Activated CD4-positive, alpha-beta T cell treated with anti-CD3 and anti-CD28 coated beads for 48 hours (primary cell): ENCODE measurements at places on chromosomes 1 and 21.

DNA sequence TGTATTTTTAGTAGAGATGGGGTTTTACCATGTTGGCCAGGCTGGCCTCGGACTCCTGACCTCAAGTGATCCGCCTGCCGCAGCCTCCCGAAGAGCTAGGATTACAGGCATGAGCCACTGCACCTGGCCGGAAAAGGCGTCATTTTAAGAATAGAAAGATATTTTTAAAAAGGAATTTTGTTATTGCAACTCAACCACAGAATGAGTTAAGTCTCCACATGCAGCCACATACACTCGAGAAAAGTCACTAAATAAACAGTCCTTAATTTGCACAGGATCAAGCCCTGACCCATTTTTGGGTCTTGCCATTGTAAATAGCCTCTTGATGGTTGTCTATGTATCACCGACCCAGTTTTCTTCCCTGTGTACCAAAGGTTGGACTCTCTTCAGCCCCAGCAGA, 85.5 kb downstream of the FBXO2 start:
- DNase-seq = no peak

- no peak for DNase-seq
Measured at GRCh38 chr21:40696246-40696645, 150.7 kb downstream of the DSCAM start.

DNA sequence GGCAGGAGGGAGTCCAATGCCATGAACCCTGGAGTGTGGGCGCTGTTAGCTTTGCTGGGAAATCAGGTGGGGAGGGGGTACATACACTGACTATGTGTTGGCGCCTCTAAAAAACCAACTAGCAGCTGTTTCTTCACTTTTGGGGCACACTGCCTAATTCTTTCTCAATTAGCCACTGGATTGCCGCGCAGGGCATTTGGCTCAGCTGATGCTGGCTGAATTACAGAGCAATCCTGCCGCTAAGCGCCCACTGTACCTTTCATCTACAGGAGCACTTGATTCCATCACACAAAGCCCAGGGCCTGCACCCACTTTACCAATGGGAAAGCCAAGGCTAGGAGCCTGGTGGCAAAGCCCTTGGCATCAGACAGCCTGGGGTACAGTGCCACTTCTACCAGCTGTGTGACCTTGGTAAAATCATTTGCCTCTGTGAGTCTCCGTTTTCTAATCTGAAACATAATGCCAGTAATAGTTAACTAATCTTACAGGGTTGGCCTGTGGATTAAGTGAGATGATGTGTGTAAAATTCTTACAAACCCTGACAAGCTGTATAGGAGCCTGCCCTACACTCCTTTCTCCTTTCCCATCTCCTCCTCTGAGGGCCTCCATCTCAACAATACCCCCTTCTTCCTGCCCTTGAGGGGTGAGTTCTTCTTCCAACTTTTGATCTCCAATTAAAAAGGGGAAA, 59.0 kb downstream of the UBE2T start:
- no peak for DNase-seq

- no peak for DNase-seq
Measured at GRCh38 chr21:42247716-42248115, 28.8 kb downstream of the ABCG1 start.

DNA sequence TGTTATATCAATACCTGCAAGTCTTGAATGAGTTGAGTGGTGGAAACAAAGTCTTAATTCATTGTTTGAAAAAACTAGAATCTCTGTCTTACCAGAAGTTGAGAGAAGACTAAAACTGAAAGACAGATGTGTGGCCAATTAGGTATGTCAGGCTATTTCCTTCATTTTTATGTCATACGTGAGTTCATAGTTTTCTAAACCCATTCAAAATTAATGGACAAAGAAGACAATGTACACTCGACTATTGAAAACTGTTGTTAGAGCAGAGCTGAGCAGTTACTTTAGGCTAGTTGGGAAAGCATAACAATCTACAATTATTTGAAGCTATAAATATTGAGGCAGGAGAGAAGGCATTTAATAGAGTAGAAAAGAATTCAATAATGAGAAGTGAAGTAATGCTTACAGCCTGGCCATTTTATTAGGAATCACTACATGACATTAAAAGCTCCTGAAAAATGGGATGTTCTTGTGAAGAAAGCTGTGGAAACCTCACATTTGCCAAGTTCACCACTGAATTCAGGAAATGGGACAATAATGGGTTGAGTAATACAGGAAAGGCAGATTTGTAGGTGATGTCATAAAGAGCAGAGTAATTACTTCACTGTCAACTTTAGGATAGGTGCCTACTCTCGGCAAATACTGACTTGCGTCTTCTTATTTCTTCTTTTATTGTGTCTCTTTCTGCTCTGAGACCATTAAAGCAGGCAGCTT, 204.4 kb downstream of the PLA2G4A start:
- DNase-seq = no peak

DNA sequence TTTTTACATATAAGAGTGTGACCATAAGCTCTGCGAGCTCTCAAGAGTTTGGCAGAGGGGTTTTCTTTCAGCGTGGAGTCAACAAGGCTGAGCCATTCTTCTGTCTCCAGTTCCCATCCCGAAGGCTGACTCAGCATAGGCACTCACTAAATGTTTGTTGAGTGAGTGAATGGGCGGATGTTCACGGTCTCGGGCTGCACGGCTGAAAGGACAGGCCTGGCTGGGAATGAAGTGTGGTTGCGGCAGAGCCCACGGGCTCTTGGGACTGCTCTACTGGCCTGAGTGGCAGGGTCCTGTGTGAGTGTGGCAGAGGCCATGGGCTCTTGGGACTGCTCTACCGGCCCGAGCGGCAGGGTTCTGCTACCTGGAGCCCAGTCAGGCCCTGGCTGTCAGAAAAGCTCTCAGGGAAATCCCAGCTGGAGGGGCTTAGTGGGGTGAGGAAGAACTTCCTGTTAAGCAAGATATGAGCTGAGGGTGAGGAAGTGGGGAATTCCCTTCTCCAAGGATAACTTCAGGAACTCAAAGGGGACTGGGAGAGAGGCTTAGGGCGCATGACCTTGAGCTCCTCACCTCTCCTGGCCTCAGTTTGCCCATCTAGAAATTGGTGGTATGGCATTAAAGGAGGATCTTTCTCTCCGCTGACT, 56.6 kb upstream of the C1orf174 start:
- no peak for DNase-seq

- DNase-seq = no peak
Measured at GRCh38 chr21:42670884-42671283, 17.5 kb downstream of the PDE9A start.

DNA sequence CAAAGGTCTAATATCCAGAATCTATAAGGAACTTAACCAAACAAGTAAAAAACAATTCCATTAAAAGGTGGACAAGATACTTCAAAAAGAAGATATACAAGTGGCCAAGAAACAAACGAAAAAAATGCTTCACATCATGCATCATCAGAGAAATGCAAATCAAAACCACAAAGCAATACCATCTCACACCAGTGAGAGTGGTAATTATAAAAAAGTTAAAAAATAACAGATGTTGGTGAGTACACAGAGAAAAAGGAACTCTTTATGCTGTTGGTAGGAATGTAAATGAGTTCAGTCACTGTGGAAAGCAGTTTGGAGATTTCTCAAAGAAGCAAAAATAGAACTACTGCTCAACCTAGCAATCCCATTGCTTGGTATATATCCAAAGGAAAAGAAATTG, 218.6 kb downstream of the SLC44A5 start:
- DNase-seq = no peak

GRCh38 chr1:30721812-30722537, 1.4 kb downstream of the MATN1 start:
- DNase-seq = no peak

DNA sequence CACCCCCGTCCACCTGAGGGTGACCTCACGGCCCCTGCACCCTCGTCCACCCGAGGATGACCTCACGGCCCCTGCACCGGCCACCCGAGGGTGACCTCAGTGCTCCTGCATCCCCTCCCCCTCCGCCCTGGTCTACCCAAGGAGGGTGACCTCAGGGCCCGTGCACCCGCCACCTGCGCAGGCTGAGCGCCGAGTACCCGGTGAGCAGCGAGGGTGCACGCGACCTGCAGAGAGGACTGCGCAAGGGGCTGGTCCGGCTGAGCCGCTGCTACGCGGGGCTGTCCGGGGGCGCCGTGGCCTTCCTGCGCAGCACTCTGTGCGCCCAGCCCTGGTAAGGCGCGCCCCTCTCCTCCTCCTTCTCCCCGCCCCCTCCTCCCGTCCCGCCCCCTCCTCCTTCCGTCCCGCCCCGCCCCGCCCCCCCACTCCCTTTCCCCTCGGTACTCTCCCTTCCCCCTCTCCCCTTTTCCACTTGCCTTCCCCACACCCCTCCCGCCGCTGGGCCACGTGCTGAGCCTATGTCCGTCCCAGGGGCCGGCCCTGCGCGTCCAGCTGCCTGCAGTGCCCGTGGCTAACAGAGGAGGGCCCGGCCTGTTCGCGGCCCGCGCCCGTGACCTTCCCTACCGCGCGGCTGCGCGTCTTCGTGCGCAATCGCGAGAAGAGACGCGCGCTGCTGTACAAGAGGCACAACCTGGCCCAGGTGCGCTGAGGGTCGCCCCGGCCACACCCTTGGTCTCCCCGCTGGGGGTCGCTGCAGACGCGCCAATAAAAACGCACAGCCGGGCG, 28.4 kb downstream of the TRIM11 start:
- DNase-seq = peak; percentile 79

- no peak for DNase-seq
Measured at GRCh38 chr1:109776206-109776835, 12.6 kb upstream of the EPS8L3 start.

DNA sequence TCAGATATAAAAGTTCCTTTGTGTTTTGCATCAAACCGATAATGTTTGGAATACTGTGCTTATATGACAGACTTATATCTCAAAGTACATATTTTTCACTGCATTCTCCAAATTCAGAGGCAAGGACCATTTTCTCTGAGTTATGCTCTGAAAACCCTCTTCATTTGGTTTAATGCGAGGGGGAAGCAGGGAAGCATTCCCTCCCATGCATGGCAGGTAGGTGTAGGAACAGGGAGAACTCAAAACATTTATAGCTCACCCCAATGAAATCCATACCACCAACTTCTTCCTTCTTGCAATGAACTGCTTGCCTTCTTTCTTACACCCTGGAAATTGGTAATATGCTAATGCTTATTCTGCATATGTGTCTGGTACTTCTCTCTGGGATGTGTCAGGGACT, 10.7 kb upstream of the ERICH3 start:
- no peak for DNase-seq

DNA sequence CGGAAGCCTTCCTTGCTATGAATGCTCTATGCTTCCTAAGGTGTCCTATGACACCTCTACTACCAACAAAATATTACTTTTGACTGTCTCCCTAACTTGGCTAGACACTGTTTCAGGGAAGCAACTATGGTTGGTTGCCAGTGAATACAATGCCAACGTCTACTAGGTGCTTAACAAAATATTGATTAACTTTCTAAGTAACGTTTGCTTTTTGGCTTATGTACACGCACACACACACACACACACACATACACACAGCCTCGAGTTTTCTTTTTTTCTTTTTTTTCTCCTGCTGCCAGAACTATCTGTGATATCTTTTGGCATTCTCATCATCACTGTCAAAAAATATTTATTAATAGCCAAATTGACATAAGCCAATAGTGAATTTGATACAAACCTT, 864.0 kb downstream of the PLA2G4A start:
- DNase-seq = no peak

- DNase-seq = no peak
Measured at GRCh38 chr1:11158291-11158690, 30.9 kb upstream of the ANGPTL7 start.

GRCh38 chr1:6014130-6014999, 22.1 kb upstream of the NPHP4 start:
- DNase-seq = no peak

DNA sequence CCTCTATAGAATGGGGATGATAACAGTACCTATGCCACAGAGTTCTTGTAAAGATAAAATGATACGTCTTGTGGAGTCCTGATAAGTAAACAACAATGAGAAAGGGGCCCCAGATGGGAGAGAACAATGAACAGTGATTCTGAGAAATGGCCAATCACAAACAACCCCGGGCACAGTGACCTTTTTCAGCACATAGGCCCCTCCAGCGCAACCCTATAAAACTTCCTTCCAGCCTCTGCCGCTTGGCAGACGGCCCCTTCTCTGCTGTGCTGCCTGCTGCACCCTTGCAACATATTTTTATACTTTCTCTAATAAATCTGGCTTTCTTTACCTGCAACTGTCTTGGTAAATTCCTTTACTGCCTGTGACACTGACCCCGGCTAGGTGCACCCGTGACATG, 8.9 kb downstream of the RCAN1 start:
- no peak for DNase-seq

GRCh38 chr1:215637041-215637573, 70.0 kb downstream of the KCTD3 start:
- no peak for DNase-seq
